ENCODE measurements at places on chromosomes 7 and 10.

DNA sequence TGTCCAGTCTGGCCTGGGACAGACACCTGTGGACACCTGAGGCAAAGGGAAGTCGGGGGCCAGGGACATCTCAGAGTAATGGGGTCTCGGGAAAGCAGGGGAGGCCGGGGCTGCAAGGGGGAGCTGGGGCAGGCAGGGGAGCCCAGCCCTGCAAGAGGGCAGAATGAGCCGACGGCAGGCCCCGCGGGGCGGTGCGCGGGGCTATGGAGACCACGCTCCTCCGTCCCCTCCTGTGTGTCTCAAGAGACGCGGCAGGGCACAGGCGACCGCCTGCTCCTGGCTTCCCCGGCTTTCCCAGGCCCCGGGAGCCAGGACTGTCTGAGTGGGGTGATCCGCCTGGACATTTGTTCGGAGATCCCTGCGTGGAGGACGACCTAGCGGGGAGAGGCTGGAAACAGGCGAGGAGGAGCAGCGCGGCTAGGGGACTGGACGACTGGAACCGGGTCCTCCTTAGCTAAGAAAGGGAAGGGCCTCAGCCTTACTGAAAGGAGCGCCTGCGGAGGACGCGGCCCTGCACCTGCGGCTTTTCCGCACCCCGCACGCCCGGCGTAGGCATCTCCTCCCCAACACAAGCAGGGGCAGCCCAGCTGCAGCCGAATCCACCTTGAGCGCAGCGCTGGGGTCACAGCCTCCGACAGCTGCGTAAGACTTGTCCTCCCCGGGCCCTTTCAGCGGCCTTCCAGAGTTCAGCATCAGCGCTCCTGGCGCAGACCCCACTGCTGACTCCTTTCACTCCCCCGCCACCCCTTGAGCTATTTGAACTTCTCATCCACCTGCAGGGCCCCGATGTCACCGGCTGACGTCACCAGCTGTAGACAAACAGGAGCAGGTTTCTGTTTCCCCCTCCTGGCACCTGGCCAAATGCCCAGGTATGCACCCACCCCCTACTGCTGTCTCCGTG, 176.4 kb downstream of the ZNF248 start:
- DNase-seq = no peak

GRCh38 chr7:110356438-110356837, 734.5 kb upstream of the LRRN3 start:
- no peak for DNase-seq

- DNase-seq = no peak
Observed at GRCh38 chr7:84838857-84839256, 348.0 kb downstream of the SEMA3D start.

DNA sequence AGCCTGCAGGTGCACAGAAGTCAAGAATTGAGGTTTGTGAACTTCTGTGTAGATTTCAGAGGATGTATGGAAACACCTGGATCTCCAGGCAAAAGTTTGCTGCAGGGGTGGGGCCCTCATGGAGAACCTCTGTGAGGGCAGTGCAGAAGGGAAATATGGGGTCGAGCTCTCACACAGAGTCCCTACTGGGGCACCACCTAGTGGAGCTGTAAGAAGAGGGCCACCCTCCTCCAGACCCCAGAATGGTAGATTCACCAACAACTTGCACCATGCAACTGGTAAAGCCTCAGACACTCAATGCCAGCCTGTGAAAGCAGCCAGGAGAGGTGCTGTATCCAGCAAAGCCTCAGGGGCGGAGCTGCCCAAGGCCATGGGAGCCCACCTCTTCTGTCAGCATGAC, 205.8 kb downstream of the CCSER2 start:
- DNase-seq = no peak

DNA sequence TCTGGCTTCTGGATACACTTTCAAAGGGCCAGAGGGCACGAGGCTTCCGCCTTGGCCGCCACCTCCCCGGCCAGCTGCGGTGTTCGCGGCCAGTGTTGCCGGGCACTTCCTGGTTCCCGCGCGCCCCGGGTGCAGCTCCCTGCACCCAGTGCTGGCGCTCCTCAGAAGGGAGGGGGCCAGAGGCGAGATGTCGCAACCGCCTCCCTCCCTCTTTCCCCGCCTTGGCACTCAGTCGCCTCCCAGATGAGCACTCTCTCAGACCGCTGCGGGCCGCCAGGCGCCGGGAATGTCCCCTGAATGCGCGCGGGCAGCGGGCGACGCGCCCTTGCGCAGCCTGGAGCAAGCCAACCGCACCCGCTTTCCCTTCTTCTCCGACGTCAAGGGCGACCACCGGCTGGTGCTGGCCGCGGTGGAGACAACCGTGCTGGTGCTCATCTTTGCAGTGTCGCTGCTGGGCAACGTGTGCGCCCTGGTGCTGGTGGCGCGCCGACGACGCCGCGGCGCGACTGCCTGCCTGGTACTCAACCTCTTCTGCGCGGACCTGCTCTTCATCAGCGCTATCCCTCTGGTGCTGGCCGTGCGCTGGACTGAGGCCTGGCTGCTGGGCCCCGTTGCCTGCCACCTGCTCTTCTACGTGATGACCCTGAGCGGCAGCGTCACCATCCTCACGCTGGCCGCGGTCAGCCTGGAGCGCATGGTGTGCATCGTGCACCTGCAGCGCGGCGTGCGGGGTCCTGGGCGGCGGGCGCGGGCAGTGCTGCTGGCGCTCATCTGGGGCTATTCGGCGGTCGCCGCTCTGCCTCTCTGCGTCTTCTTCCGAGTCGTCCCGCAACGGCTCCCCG, at the start of gene FFAR4:
TSS of gene FFAR4 (plus strand) at position 231 of the 842 bp plus-strand sequence. CDS start at position 287, 56 bp downstream.
- DNase-seq = no peak

- DNase-seq = no peak
Observed at GRCh38 chr10:69741252-69741651, 60.5 kb upstream of the COL13A1 start.

- no peak for DNase-seq
Observed at GRCh38 chr7:102444961-102445673, 11.7 kb downstream of the ORAI2 start.

DNA sequence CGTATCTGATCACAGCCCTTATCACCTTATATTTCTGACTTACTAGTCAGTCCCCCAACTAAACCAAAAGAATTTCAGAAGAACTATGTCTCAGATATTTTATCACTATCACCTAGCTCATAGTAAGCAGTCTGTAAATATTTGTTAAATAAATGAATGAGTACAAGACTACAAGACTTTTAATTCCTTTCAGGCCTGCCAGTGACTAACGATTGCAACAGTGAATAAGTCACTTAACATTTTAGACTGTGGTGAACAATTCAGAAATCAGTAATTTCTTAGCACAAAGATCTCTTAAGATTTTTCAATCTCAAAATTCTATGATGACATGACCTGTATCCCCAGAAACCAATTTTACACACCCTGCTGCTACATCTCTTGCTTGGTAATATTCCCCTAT, 162.2 kb downstream of the IMMP2L start:
- no peak for DNase-seq

DNA sequence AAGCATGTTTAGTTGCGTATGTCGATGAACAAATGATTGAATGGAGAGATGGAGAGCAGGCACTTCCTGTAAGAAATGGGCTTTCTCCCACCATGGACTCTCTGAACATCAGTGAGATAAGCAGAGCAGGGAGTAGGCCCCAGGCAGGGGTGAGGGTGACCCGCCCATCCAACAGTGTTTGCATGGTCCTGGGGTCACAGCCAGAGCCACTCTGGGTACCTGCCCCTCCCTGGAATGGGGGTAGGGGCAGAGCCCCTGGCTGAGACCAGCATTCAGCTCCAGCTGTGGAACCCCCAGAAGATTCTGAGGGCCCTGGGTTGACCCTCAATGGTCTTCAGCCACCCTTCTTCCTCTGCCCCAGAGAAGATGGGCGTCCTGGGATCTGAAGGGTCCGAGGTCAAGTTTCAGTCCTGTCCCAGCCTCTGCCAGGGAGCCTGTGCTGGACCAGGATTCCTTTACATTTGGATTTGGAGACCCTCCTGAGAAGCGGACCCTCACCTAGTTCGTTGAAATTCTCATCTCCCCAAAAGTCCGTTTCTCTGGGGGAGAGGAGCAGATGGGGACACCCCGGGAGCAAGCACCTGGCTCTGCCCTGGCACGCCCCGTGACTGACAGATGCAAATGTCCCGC, 2.4 kb upstream of the FGF8 start:
- DNase-seq = no peak

DNA sequence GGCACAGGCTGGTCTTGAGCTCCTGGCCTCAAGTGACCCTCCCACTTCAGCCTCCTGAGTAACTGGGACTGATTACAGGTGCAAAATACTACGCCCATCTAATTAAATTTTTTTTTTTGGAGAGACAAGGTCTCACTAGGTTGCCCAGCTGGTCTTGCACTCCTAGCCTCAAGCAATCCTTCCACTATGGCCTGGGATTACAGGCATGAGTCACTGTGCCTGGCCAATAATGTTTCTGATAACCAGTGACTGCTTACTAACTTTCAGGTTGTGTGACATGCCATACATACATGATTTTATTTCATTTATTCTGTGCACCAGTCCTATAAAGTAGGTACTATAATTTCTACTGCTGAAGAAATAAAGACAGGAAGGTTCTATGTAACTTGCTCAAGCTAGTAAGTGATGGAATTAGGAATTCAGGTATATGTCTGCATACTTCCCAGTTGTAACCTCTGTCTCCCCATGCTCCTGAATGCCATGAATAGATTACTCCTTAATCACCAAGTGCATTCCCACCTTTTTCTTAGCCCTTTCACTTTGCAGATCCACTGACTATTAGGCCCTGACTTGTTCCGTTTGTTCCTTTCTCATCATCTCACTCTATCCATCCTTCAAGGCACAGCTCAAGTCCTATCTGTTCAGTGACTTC, 28.1 kb downstream of the MCU start:
- no peak for DNase-seq

DNA sequence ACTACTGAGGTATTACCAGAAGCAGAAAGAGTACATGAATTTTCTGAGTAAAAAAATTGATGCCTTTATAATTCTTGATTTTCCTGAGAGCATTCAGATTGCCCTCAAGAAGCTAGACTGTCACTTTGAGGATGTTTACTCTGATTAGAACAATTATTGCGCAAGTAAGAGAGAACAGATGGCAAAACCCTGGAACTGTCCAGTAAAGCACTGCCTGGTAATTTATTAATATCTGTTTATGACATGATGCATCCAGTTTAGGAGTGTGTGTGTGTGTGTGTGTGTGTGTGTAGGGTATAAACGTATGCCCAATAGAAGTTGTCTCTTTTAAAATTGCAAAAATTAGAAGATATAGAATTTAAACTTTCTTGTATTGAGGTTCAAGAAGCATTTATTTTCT, 379.7 kb downstream of the PHTF2 start:
- DNase-seq = no peak

DNA sequence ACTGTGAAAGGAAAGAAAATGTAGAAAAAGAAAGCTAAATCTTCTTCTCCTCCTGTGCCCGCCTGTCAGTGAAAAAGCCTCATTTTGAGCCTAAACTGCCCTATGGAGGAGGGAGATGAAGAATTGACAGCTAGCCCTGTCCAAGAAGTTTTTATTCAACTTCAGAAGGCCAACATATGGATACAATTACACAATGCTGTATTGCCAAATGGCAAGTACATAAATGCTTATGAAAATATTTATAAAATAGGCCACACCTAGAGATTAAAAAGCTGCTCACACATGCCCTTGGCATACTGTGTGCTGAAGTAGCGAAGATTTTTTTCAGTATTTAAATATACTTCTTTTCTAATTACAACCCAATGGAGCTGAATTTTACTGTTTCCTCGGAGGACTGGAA, 65.1 kb upstream of the NEBL start:
- no peak for DNase-seq

DNA sequence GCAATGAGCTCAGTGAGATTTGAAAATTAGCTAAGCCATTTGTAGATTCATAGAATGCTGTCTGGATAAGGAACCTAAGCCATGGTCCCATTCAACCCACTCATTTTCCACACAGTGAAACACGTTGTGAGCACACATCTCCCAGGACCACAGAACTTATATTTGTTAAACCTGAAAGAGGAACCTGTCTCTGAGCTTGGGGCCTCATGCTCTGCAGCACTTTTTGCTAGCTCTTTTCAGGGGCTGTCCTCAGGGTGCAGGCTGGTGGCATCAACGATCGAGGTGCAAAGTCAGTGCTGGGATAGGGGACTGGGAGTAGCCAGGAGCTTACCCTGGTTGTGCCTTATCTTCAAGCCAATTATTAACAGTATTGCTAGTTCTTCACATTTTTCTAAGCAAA, 11.9 kb downstream of the HECW1 start:
- DNase-seq = no peak

GRCh38 chr7:137475966-137476365, 132.4 kb upstream of the PTN start:
- no peak for DNase-seq

DNA sequence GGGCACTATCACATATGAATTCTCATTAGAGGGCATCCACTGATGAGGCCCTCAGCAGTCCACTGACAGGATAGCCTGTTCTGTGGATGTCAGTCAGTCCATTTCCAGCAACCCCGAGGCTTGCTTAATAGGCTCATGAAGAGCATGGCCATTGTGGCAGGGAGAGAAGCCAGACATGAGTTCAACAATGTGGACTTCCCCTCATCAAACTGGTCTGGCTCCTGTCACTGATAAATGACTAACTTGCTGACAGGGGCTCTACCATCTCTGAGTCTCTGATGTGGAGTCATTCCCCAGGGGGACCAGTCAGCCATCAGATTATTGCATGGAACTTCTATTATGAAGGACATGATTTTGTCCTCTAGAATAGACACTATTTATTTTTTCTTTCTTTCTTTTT, 19.8 kb upstream of the TRIL start:
- no peak for DNase-seq

DNA sequence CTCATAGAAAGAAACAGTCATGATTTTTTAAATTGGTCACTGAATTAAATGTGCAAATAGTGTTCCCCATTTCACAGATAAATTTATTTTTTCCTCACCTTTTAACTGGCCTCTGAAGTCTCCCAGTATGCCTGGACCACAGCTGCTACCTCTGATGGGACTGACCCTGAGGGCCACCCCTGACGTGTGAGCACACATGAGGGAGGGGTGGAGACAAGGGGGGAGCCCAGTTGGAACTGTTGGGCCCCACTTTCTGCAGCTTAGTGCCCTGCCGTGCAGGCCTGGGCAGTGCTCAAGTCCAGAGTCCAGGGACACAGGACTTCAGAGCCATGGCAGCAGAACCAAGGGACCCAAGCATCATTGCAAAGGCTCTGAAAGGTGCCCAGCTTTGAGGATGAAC, 243.9 kb downstream of the GRID1 start:
- DNase-seq = no peak

DNA sequence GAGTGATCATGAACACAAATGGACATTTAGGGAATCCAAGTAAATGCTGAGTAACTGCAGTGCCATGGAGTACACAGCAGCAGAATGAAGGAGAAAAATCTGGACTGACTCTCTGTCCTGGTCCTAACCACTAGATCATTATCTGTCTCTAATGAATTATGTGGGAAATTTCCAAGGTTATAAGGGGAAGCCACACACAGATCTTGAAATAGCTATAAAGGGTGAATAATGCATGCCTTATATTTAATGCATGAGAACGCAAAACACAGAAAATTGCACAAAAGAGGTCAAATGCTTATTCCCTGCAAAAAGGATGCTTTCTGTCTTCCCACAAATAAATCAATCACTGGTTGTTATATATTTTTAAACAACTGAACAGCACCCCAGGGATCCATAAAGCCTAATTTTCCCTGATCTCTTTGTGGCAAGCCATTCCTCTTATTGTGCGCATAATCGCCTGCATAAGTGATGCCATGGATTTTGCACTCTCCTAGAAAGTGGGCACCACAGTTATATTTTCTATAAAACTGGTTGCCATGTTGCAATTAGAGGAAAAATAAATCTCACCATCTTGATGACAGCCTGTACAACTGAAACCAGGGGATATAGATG, 201.8 kb downstream of the XPNPEP1 start:
- no peak for DNase-seq
